ENCODE measurements at places on chromosomes 12 and 14. TPM values are rescaled to one million over a fixed set of nuclear protein-coding genes. Genes with fewer than 3 reads are reported as not detected.

SIRT4 gene
- total RNA-seq: 4.1 TPM

ACVR1B gene
- total RNA-seq: 11.7 TPM

GRCh38 chr14:104546591-104547309 is 32.8 kb upstream of the C14orf180 start:
- DNase-seq: no peak

GDF3 gene
- not detected for total RNA-seq

ACVRL1 gene
- total RNA-seq: not detected

DNA sequence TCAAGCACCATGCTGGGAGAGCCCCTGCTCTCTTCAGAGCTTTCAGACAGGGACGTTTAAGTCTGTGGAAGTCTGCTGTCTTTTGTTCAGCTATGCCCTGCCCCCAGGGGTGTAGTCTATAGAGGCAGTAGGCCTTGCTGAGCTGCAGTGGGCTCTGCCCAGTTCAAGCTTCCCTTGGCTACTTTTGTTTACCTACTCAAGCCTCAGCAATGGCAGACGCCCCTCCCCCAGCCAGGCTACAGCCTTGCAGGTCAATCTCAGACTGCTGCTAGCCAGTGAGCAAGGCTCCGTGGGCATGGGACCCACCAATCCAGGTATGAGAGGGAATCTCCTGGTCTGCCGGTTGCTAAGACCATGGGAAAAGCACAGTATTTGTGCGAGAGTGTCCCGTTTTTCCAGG is 37.4 kb upstream of the C12orf71 start:
- no peak for DNase-seq

OR11G2 gene
- total RNA-seq: not detected

PTPN21 gene
- not detected for total RNA-seq

DNA sequence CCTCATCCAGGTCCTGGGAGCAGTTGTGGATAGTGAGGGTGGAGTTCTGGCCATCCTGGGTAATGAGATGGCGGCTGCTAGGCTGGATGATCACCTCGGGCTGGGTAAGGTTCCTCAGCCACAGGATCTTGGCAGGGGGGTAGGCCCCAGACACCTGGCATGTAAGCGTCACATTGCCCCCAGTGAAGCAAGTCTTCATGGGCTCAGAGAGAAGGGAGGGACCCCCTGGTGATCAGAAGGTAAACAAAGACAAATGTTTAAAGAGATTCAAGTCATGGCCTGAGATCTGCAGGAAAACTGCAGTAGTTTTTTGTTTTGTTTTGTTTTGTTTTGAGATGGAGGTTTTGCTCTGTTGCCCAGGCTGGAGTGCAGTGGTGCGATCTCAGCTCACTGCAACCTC is 12.8 kb upstream of the WSB2 start:
- no peak for DNase-seq

DNA sequence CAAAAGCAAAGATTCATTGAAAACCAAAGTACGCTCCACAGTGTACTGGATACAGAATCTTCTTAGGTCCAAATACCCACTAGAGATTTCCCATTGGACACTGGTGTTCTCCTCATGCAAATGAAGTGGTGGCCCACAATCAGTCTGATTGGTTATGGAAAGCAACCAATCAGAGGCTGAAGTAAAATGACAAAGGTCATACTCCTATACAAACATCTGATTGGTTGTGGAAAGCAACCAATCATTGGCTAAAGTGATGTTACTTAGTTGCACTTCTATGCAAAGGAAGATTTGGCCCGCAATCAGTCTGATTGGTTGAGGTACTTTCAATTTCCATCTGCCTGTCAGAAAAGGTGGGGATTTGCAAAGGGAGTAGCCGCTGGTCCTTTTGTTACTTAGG is 1.3 kb upstream of the WASHC3 start:
- no peak for DNase-seq

- no peak for DNase-seq
Observed at GRCh38 chr12:32265951-32266350, 133.4 kb upstream of the FGD4 start.

- DNase-seq: no peak
Observed at GRCh38 chr12:56337753-56338251, 882 bp upstream of the IL23A start.

- DNase-seq: no peak
Observed at GRCh38 chr14:22386924-22387775, 201.9 kb downstream of the DAD1 start.

KRT4 gene
- total RNA-seq: not detected

CIROP gene
- total RNA-seq: not detected

GRCh38 chr12:48925304-48926011 is at the start of gene FKBP11:
Gene FKBP11, minus strand, starts transcription at chr12:48925492. Its CDS starts 64 bp downstream, at chr12:48925428.
- DNase-seq: peak; percentile 91

DNA sequence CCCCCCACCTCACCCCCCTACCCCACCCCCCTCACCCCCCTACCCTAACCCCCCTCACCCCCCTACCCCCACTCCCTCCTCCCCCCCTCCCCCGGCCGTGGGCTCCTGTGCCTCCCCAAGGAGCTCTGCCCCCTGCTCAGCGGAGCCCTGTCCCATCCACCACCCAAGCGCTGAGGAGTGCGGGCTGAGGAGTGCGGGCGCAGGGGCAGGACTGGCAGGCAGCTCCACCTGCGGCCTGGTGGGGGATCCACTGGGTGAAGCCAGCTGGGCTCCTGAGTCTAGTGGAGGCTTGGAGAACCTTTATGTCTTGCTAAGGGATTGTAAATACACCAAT is 2.3 kb upstream of the JPH4 start:
- no peak for DNase-seq

DNA sequence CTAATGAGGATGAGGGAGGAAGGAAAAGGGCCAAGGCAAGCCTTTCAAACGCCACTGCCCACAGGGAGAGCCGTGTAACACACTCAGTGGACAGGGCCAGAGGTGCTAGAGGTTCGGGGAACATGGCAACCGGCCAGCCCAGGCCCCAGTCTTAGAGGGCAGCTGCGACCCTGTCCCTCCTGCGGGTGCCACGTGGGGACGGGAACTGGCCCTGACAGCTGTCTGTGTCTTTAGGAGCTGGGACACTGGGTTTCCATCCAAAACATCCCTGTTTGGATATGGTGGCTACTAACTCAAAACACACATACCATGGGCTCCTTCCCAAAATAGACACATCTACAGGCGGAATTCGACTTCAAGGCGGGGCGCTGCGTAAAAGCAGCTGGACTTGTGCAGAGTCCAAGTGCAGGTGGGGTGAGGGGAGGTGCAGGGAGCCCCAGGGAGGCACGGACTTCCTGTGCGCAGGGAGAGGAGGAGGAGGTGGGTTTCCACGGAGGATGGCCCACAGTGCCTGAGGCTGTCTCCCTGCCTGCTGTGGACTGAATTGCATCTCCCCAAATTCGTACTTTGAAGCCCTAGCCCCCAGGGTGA is 184.7 kb downstream of the PIWIL1 start:
- DNase-seq: no peak

GRCh38 chr14:32709027-32709426 is 229.7 kb upstream of the NPAS3 start:
- no peak for DNase-seq

- no peak for DNase-seq
Observed at GRCh38 chr14:76537906-76538647, 162.1 kb downstream of the ESRRB start.

DNA sequence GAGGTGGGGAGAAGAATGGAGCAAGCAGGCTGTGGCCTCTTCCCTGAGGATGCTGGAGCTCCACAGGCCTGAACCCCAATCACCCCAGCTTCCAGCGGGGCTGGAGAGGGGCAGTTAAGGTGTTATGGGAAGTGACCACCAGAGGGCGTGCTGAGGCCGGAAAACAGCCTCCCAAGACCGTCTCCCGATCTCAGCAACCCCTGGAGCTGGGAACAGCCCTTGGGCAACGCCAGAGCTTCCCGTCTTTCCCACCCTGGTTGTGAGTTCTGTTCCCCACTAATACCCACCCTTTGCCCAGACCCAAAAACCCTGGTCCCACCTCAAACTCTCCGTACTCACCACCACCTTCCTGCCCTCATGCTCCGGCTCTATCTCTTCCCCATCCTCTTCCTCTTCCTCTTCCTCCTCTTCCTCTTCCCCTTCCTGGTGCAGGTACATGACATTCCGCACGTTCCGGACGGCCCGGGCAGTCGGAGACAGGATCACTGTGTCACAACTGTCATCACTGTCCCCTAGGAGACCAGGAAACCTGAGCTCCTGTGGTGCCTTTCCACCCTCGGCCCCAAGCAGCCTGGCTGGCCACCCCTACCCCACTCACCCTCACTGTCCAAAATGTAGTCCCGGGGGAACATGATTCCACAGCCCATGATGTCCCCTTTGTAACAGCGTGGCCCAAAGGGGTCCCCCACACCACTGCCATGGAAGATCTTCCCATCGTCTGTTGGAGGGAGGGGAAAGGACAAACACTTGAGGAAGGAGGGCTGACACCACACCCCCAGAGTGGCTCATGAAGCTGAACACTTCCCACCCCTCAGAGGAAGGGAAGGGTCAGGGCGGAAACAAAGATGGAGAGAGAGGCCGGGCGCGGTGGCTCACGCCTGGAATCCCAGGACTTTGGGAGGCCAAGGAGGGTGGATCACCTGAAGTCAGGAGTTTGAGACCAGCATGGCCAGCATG is 12.9 kb downstream of the SPRYD3 start:
- peak; percentile 58 for DNase-seq

- DNase-seq: no peak
Observed at GRCh38 chr12:69840727-69841126, 15.7 kb downstream of the MYRFL start.

KERA gene
- not detected for total RNA-seq

DNA sequence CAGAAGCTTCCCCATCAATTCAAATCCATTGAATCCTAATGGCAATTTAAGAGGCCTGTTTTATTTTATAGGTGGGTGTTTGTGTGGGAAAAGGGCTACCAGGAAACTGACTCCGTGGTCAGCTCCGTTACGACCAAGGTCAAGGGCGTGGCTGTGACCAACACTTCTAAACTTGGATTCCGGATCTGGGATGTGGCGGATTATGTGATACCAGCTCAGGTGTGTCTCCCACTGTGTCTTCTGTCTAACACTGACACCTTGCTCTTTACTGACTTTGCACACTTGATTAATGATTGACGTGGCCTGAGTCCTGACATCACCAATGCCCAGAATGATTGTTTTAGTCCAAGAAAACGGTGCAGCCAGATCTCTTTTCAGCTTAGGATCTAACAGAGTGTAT is 7.1 kb downstream of the P2RX4 start:
- no peak for DNase-seq

- no peak for DNase-seq
Observed at GRCh38 chr14:69231486-69231885, 28.5 kb upstream of the GALNT16 start.

DNA sequence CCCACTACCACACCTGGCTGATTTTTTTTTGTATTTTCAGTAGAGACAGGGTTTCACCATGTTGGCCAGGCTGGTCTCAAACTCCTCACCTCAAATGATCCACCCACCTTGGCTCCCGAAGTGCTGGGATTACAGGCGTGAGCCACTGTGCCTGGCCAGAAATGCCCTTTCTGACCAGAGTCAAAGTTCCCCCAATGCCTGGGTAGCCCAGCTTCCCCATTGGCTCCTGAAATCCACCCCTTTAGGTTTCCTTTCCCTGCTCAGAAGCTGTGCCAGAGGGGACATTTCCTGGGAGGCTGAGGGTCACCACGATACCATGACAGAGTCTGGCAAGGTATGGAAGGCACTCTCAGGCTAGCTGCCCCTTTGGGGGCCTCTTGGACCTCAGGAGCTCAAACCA is 3.5 kb downstream of the GSTZ1 start:
- no peak for DNase-seq

GRCh38 chr12:96769400-96769799 is 137.7 kb upstream of the NEDD1 start:
- DNase-seq: no peak

DNA sequence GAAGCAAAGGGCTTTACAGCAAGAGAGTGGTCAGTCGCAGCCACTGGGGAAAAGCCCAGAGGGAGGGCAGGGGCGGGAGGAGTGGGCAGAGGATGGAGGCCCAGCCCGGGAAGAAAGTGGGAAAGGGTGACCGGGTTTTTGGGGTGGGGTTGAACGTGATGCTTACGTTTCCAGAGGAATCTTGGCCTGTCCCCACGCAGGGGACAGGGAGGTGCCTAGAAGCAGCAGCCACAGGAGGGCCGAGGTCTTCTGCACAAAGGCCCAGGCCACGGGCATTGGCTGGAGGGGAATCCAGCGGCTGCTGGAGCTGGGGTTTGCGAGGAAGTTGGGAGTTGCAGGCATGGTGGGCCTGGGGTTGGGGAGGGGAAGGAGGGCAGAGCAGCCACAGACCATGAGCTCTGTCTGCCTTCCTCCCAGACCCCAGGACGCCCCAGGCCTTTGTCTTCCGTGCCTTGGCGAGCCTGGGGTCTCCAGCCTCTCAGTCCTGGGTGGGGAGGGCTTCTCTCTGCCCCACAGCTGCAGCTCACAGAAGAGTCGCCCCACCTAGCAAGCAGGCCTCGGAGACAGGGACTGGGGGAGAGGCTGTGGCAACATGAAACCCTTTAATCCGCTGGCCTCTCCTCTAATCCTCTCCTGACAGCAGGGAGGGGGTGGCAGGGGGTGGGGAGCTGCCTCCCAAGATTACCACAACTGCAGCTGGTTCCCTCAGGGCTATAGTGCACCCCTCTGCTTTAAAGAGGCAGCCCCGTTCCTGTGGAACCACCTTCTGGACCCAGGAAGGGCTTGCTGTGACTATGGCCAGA is at the start of gene CACNA2D4:
CACNA2D4 (minus strand) TSS at position 572 of the 803 bp plus-strand sequence; CDS start at position 393, 179 bp downstream.
- DNase-seq: no peak
